ENCODE measurements at places on chromosomes 13 and 19.

GRCh38 chr13:109644069-109644750, 142.2 kb downstream of the IRS2 start:
- H3K4me3 ChIP-seq = no peak overlapping the region
- peaks cover 7% of the 10 kb centered on the region for H3K4me1 ChIP-seq

DNA sequence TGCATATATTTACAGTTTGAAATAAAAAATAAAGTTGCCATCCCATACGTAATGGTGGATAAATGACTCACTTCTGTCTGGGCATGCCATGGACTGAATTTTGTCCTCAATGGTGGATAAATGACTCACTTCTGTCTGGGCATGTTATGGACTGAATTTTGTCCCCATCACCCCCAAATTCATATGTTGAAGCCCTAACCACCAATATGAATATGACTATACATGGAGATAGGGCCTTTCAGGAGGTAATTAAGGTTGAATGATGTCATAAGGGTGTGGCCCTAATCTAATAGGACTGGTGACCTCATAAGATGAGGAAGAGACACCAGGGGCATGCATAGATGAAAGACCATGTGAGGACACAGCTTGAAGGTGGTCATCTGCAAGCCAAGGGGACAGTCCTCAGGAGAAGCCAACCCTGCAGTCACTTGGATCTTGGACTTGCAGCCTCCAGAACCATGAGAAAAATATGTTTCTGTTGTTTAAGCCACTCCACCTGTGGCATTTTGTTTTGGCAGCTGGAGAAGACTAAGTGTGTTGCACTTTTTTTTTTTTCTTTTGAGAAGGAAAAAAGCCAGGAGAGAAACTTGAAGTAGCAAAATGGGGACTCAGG, 41.8 kb downstream of the RFC3 start:
- peaks cover 8% of the 10 kb centered on the region for H3K4me1 ChIP-seq
- no peak for DNase-seq
- H3K4me3 ChIP-seq = no peak overlapping the region
- no peak overlapping the region for H3K27ac ChIP-seq
- no peaks in the 10 kb centered on the region for H3K27me3 ChIP-seq

GRCh38 chr19:7391218-7391670, 42.5 kb downstream of the ARHGEF18 start:
- peaks cover 2% of the 10 kb centered on the region for H3K36me3 ChIP-seq
- H3K4me3 ChIP-seq = no peak overlapping the region
- peaks cover 15% of the 10 kb centered on the region for H3K4me1 ChIP-seq
- peak overlapping the region; percentile 73 for H3K27ac ChIP-seq
- DNase-seq = no peak
- H3K27me3 ChIP-seq = no peaks in the 10 kb centered on the region

DNA sequence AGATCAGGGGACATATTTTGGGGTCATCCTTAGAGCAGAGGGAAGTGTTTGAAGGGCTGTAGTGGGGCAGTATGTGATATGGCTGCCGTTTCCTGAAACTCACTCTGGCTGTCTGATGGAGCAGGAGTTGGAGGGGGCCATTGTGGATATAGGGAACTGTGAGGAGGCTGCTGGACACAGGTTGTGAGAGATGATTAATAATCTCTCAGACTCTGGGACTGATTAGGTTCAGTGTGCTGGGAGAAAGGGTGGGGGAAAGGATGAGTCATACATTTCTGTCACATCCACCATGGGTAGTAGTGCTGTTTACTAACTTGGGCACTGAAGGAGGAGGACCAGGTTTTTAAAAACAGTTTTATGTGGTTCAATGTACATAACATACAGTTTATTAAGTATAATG, 4.8 kb downstream of the B3GLCT start:
- no peaks in the 10 kb centered on the region for H3K27me3 ChIP-seq
- DNase-seq = no peak
- H3K36me3 ChIP-seq = no peaks in the 10 kb centered on the region
- no peak overlapping the region for H3K27ac ChIP-seq

- no peak for DNase-seq
- no peaks in the 10 kb centered on the region for H3K27me3 ChIP-seq
- H3K4me3 ChIP-seq = no peak overlapping the region
These were observed 9.7 kb downstream of the PRKACA start for GRCh38 chr19:14107581-14108461.

DNA sequence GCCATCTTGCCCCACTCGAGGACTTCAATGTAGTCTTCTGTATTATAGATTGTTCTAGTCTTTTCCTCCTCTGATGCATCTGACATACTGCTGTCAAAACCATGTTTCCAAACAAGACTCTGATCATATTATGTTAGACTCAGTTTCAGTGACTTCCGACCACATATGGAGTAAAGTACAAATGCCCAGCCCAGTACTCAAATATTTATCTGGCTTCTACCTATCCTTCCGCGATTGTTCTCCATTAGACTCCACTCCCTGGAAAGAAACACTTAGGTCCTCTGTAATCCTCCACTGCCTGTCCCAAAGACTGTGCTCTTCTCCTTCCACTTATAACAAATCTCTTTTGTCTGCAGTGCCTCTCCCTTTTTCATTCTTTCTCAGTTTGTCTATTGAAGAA, 439.5 kb downstream of the EFNB2 start:
- peaks cover 24% of the 10 kb centered on the region for H3K4me1 ChIP-seq
- H3K27ac ChIP-seq = no peak overlapping the region
- DNase-seq = no peak
- no peaks in the 10 kb centered on the region for H3K36me3 ChIP-seq

- H3K27me3 ChIP-seq = no peaks in the 10 kb centered on the region
- peaks cover 25% of the 10 kb centered on the region for H3K4me1 ChIP-seq
- no peak overlapping the region for H3K27ac ChIP-seq
These were observed 456.6 kb downstream of the FGF9 start for GRCh38 chr13:22127277-22128164.

DNA sequence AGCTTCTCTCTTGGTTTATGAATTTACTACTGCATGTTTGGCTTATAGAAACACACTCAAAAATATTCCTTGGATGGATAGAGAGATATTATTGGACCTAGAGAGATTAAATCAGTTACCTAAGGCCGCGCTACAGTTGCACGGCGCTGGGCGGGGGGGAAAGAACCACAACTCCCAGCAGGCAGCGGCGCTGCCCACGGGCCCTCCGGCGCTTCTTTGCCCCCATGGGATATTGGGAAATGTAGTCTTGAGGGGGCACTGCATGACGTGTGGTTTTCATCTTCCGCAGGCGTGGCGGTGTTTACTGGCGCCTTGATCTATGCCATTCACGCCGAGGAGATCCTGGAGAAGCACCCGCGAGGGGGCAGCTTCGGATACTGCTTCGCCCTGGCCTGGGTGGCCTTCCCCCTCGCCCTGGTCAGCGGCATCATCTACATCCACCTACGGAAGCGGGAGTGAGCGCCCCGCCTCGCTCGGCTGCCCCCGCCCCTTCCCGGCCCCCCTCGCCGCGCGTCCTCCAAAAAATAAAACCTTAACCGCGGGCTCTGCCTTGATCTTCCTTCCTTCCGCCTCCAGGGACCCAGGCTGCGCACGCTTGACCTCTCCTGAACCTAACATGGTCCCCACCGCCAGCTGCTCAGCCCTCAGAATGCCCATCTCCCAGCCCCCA, 4.8 kb downstream of the EMP3 start:
- DNase-seq = peak; percentile 83
- H3K36me3 ChIP-seq = peaks cover 6% of the 10 kb centered on the region
- H3K27ac ChIP-seq = peak overlapping the region; percentile 85

DNA sequence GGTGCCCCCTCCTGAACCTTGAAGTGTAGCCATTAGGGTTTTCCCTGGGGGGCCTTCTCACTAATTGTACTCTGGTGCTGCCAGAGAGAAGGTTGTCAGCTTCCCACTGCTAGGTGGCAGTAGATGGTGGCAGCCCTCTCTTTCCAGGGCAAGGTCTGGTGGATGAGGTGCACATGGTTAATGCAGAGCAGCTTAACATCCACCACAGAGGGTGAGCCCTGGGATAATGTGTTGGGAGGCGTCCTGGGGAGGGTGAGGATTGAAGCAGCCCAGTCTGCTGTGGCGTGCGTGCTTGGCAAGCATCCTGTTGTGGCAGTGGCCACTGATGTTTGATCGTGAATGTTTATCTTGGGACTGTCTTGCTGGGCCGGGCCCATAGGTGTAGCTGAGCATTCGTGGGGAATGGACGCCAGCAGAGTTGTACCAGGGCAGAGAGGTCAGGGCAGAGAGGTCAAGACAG, 5.8 kb downstream of the EGLN2 start:
- peak overlapping the region; percentile 62 for H3K27ac ChIP-seq
- peaks cover 60% of the 10 kb centered on the region for H3K4me1 ChIP-seq
- no peak overlapping the region for H3K4me3 ChIP-seq
- H3K27me3 ChIP-seq = no peaks in the 10 kb centered on the region

DNA sequence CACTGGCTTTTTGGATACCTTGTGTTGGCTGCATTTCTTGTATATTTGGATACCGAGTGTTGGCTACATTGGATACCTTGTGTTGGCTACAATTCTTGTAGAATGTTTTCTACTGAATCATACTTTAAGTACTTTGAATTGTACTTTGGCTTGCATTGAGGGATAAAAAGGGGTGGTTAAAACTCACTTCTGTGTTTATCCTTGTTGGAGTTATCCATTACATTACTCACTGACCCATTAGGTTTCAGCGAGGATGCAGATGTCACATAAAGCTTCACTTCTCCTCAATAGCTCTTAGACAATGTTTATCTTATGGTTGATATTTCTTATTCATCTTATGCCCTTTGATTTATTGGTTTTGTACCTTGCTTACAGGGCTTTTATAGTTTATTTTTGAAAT, 43.1 kb downstream of the PDS5B start:
- DNase-seq = no peak
- H3K4me1 ChIP-seq = peaks cover 3% of the 10 kb centered on the region
- H3K36me3 ChIP-seq = peaks cover 20% of the 10 kb centered on the region

- H3K4me1 ChIP-seq = no peaks in the 10 kb centered on the region
- no peak for DNase-seq
- no peak overlapping the region for H3K4me3 ChIP-seq
- H3K36me3 ChIP-seq = no peaks in the 10 kb centered on the region
- no peaks in the 10 kb centered on the region for H3K27me3 ChIP-seq
- H3K27ac ChIP-seq = no peak overlapping the region
These were observed 75.2 kb upstream of the UBAC2 start for GRCh38 chr13:99125326-99125915.

- no peak overlapping the region for H3K27ac ChIP-seq
- peaks cover 4% of the 10 kb centered on the region for H3K36me3 ChIP-seq
- H3K4me1 ChIP-seq = no peaks in the 10 kb centered on the region
- no peak for DNase-seq
- H3K27me3 ChIP-seq = no peaks in the 10 kb centered on the region
These were observed 24.2 kb downstream of the C19orf12 start for GRCh38 chr19:29690842-29691241.

- no peaks in the 10 kb centered on the region for H3K4me1 ChIP-seq
- no peak overlapping the region for H3K27ac ChIP-seq
- H3K4me3 ChIP-seq = no peak overlapping the region
- peaks cover 37% of the 10 kb centered on the region for H3K36me3 ChIP-seq
- no peak for DNase-seq
- H3K27me3 ChIP-seq = no peaks in the 10 kb centered on the region
These were observed 26.1 kb downstream of the UHRF1 start for GRCh38 chr19:4935444-4935843.

GRCh38 chr19:52640916-52641315, 2.8 kb upstream of the ZNF83 start:
- H3K4me1 ChIP-seq = peaks cover 22% of the 10 kb centered on the region
- no peak overlapping the region for H3K27ac ChIP-seq
- no peak for DNase-seq
- no peaks in the 10 kb centered on the region for H3K27me3 ChIP-seq
- no peak overlapping the region for H3K4me3 ChIP-seq
- H3K36me3 ChIP-seq = peaks cover 6% of the 10 kb centered on the region

- H3K27ac ChIP-seq = no peak overlapping the region
- H3K27me3 ChIP-seq = no peaks in the 10 kb centered on the region
- H3K4me1 ChIP-seq = no peaks in the 10 kb centered on the region
- DNase-seq = no peak
These were observed 15.9 kb downstream of the SUGP1 start for GRCh38 chr19:19304186-19304965.
